ENCODE measurements at places on chromosomes 13 and 19.

GRCh38 chr13:73738626-73739025, 395.6 kb downstream of the KLF12 start:
- DNase-seq, result no peak

- DNase-seq, result no peak
Observed at GRCh38 chr19:55339889-55340783, 460 bp downstream of the KMT5C start.

GRCh38 chr19:56383826-56384605, 9.3 kb downstream of the ZNF582 start:
- DNase-seq, result no peak

GRCh38 chr19:6161271-6161850, 25.9 kb downstream of the ACSBG2 start:
- DNase-seq, result no peak

- no peak for DNase-seq
Observed at GRCh38 chr13:23621316-23621645, 51.1 kb downstream of the TNFRSF19 start.

DNA sequence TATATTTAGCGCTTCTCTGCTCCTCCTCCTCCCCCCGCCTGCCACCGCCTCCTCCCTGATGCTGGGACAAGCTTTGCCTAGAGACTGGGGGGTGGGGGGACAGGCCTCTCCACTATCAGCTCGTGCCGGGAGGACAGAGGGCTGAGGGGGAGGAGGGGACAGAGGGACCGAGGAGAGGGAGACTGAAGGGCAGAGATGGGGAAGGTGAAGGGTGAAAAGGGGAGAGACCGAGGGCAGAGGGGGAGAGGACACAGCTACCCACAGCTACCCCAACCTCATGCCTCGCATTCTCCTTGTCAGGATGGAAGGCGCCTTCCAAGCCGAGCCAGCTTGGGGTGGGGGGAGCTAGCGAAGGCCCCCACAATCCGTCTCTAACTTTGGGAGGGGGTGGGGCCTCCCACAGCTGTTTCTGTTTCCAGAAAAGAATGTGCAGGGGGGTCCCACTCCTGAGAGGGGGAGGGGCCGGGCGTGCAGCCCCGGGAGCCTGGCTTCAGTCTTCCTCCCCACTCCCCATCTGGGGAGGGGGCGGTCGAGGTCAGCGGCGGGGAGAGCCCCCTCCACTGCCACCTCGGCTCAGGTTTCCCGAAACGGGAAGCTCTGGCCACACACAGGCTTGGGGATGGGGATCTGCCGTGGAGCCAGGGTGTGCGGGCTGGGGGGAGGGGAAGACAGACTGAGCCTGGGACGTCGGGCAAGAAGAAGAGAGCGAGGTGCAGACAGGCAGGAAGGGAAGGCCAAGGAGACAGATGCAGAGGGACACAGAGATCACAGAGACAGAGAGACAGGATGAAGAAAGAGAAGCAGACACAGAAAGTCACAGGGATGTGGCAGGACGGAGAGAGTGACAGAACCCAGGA, 1.6 kb downstream of the DACT3 start:
- DNase-seq, result no peak

DNA sequence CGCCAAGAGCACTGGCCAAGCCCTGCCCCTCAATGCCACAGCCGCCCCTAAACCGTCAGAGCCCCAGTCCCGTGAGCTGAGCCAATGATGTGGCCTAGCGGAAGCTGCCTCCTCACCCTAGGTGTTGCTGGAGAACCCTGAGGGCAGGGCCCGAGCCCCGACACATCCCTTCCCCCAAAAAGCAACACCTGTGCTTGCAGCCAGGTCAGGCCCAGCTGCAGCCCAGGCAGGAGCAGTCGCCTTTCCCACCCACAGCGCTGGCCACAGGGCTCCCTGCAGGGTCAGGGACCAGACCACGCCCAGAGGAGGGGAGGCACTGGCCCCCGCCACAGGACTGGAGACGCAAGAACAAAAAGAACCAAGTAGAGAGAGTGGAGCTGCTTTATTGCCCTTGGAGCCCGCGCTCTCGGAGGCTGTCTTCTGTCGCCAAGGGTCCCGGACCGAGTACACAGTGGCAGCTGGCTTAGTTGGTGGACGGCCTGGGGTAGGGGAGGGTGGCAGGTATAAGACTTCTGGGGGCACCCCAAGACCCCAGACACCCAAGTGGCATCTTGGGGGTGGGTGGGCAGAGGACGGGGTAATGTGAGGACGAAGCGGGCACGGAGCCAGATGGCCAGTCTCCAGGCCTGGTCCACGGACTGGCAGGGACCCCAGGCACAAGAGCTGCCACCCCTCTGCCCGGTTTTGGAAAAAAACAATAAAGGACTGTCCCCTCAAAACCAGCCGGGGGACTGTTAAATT, 3.3 kb downstream of the P2RY11 start:
- DNase-seq, result no peak

GRCh38 chr13:102041544-102041943, 360.3 kb downstream of the FGF14 start:
- DNase-seq, result no peak

- DNase-seq, result no peak
Observed at GRCh38 chr19:35257113-35257461, 8.3 kb downstream of the LSR start.

DNA sequence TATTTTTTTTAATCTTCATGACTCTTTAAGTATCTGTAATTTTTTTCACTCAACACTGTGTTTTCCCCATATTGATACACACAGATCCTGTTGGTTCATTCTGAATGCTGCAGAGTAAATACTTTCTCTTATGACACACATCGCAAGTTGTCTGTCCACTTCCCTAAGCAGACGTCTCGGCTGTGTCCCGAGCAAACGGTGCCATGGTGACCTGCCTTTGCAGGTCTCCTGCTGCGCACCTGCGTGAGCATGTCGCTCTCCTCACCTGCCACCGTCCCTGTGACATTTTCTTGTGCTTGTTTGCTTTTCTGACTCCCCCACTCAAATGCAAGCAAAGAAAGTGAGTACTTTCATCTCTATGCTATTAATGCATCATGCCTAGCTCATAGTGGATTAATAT, 57.8 kb downstream of the CCDC70 start:
- DNase-seq, result no peak

- DNase-seq, result no peak
Observed at GRCh38 chr13:98056839-98057410, 86.0 kb upstream of the FARP1 start.

GRCh38 chr13:49219647-49220035, 497 bp upstream of the MLNR start:
- no peak for DNase-seq

GRCh38 chr13:21898945-21899344, 228.1 kb downstream of the FGF9 start:
- no peak for DNase-seq

DNA sequence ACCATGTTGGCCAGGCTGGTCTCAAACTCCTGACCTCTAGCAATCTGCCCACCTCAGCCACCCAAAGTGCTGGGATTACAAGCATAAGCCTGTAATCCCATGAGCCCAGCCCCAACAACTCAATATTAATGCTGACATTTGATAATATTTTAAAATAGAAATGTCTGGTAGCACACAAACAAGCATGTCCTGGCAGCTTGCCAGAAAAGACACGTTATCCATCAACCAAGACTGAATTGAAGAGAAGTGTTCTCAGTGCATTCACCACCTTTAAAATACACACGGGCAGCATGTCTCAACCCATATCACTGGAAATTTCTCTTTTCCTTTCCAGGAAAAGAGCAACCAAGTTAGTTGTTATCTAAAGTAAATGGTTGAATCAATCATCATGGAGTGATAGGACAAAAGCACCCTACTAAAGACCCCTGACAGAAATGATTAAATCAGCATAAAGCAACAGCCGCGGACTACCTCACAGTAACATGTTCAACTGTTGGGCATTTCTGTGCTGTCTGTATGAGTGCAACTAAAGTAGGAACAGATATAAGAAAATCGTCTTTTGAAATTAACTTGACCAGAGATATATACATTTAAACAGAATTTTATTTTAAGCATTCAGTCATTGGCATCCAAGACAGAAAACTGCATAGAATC, 25.0 kb downstream of the LHFPL6 start:
- DNase-seq, result no peak

Data from cortex of kidney (tissue), 1 donor.